ENCODE measurements at places on chromosomes 11 and 22.

DNA sequence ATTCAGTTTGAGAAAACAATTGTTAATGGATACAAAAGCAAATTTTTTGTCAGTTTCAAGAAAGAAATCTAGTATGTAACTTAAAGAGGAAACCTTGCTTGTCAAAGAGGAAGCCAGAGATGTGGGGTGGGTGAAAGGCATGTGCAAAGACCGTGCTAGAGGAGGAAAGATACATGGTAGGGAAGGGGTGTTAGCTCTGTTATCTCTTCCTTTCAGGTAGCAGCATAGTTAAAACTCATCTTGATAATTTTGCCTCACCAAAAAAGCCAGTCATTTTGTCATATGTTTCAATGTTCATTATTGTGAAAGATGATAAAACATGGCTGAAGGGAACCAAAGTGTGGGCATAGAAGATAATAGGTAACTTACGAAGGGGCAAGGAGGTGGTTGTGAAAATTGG, 2.6 kb upstream of the MS4A2 start:
- no peak for DNase-seq

DNA sequence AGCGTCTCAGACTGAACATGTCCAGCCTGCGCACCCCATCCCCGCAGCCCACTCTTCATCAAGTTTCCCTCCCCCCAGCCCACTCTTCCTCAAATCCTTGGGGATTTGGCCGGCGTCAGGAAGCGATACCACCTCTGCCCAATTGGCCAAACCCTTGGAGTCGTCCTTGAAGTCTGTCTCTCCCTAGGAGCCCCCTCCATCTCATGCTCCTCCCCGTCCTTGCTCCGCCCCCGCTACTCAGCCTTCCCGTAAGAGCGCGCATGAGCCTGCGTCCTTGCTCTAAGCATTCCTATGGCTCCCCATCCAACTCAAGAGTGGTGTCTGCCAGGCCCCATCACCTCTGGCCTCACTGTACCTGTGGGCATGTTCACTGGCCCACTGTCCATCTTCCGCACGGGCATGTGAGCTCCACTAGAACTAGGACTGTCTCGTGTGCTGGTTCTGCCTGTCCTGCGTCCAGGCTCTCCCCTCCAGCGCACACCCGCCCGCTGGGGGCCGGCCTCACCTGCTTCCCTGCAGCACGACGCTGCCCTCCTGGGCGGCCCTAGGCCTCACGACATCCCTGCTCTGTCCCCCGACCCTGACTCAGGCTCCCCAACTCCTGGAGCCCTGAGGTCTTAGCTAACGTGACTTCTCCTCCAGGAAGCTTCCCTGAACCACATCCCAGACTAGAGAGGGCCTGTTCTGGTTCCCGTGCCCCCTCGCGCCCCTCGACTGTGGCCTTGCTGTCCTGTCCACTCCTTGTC, 30.5 kb upstream of the TTLL12 start:
- DNase-seq = no peak

GRCh38 chr11:114090225-114090910, 30.9 kb downstream of the ZBTB16 start:
- DNase-seq = no peak

DNA sequence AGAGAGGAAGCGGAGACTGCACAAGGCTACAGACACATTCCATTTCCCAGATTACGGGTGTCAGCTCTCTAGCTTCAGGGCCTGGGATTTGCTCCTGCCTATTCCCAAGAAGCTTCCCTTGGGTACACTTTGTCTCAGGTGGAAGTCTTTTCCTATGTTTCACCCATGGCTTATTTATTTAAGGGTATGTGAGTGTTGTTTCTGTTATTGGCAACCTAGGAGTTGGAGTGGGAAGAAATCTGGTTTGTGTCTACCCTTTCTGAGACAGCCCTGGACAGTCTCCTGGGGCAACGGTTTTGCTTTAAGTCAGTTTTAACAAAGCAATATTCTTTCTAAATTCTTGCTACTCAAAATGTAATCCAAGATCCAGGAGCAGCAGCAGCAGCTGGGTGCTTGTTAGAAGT, 127.0 kb downstream of the MICAL2 start:
- DNase-seq = no peak

- no peak for DNase-seq
Measured at GRCh38 chr11:86491027-86491426, 116.3 kb downstream of the CCDC81 start.

- DNase-seq = peak; percentile 38
Measured at GRCh38 chr11:76371170-76371569, 9.8 kb downstream of the THAP12 start.

DNA sequence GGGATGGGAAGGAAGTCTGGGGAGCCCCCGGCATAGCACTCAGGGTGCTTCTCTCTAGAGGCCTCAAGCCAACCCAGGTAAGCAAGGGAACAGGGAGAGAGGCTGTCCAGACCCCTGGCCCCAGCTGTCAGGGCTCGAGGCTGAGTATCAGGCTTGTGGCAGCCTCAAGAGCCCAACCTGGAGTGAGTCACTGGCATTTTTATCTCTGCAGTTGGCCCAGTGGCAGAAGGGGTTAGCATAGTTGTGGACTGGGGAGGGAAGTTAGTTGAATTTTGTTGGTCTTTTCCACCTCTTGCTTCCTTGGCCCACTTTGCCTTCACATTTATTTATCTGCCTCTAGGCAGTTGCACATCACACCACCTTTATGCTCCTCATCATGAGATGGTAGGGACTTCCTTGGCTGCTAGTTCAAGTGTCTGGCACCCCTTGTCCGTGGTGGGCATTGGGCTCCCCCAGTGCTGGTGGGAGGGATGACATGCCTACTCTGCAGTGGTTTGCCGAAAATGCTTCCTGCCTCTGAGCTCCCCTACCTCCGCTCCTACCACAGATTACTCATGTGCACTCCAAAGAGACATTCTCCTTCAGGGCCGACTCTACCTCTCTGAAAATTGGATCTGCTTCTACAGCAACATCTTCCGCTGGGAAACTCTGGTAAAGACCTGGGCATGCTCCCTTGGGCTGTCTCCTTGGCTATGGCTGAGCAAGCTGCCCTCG, 60.1 kb downstream of the SCN3B start:
- no peak for DNase-seq

DNA sequence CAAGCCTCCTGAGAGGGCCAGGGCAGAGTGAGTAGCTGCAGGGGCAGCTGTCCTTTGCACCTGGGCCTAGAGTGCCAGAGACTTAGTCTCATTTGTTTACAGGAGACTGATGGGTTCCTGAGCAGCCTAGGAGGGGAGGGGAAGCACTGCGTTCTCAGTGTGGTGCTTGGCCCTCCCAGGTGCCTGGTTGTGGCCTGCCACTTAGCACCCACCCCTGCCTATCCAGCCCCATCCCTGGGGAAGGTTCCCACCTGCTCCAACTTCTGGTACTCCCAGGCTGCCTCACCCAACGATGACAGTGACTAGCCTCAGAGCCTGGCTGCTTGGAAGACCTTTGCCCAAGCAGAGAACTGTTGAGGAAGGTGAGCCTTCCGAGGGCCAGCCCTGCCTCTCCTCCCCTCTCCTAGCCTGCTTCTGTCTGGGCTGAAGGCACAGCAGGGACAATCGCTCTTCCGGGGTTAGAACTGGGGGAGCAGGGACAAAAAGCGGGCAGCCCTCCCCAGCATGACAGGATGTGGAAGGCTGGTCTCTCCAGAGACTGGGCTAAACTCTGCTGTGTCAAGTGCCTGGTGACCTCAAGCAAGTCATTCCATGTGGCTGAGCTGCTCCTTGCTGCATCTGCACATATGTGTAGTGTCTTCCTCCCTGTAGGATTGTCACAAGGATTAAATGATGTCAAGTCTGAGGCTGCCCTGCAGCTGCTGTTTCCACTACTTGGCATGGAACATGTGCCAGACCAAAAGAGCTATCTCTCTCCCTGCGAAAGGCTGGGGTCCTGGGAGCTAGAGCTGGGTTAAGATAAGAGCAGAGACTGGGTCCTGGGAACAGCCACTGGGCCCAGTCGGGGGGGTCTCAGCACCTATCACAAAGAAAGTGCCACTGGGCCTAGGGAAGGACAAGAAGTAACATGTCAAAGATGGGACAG, 9.9 kb downstream of the KCNQ1OT1 start:
- no peak for DNase-seq

- DNase-seq = no peak
Measured at GRCh38 chr11:33877038-33877437, 14.8 kb downstream of the LMO2 start.

- peak; percentile 60 for DNase-seq
Measured at GRCh38 chr22:39545386-39546365, 13.1 kb upstream of the RPS19BP1 start.

DNA sequence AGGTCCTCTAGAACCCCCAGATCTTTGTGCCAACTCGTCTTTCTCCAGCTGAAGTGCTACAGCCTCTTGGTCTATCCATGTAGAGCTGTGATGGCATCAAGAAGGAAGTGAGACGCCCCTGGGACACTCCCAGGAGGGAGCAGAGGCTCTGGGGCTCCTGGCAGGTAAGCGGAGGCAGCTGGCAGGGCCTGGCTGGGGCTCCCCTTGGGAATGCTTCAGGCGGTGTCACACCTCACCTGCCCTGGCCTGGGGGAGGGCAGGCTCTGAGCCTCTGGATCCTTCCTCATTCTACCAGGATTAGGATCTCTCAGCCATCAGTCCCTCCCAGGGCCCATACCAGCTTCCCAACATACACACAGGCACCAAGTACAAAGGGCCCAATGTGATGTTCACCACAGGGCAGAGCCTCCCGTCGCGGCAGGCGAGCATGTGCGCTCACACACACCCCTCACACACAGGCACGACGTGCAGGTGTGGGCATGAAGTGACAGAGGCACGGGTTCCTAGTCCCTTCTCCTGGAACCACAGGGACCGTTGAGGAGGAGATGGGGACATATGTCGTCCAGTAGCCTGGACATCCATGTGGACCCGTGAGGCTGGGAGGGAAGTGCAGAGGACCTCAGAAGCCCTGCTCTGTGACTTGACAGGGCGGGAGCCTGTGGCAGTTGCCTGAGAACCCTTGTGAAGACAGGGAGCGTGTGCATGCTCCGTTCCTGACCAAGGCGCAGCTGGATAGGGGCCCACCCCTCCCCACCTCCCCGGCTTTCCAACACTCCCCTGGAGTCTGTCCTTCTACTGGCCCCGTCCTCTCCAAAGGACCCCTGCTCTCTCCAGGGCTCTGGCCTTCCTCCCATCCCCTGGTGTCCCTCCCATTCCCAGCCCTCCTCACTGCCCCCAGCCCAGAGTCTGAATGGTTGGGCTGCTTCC, 32.5 kb downstream of the LMO1 start:
- DNase-seq = no peak

GRCh38 chr11:21636561-21636960, 556.3 kb upstream of the ANO5 start:
- DNase-seq = no peak

DNA sequence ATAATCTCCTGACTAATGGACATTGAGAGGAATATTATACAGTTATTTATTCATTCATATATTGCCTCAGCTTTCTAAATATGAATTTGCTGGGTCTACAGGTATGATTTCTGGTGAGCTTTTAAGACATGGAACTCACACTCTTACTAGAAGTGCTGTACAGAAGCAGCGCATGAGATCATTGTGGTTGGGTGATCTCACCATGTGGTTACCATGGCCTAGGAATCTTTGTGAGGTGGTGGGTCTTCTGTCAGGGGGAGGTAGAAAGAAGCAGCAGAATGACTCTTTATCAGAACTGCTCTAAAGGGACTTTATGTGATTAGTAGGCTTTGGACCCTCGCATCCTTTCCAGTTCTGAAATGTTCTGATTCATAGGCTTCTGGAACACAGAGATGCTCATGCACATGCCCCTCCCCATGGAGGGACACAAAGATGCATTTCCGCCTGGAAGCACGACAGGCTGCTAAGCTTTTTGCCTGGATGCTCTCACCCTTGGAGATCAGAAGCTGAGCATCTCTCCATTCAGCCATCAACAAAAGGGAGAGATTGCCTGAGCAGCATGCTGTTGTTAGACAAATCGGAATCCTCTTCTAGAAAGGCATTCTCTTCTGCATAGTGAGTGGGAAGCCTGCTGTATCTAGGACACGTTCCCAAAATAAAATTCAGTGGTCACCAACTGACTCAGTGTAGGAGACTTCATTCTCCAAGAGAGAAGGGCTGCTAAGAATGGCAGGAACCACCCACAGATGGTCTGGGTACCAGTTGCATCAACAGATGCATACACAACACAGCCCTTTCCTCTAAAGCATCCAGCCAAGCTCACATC, 51.3 kb downstream of the KIRREL3 start:
- no peak for DNase-seq

DNA sequence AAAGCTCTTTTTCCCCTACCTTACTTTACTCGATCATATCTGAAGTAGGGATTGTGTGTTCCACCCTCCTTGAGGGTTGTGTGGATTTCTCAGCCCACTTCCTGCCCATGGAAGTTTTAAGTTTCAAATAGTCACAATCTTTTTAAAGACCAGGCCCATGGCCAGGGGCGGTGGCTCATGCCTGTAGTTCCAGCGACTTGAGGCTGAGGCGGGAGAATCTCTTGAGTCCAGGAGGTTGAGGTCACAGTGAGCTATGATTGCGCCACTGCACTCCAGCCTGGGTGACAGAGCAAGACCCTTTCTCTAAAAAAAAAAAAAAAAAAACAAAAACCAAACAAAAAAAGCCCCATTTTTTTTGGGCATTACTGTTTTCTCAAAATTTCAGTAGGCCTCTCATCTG, 36.3 kb upstream of the LRRC10B start:
- no peak for DNase-seq

- DNase-seq = no peak
Measured at GRCh38 chr11:97454988-97455387, 1065.2 kb downstream of the JRKL start.

GRCh38 chr22:41833369-41834004, 582 bp downstream of the SREBF2 start:
- DNase-seq = peak; percentile 73

- peak; percentile 76 for DNase-seq
Measured at GRCh38 chr11:10490398-10491241, 35.6 kb downstream of the AMPD3 start.

DNA sequence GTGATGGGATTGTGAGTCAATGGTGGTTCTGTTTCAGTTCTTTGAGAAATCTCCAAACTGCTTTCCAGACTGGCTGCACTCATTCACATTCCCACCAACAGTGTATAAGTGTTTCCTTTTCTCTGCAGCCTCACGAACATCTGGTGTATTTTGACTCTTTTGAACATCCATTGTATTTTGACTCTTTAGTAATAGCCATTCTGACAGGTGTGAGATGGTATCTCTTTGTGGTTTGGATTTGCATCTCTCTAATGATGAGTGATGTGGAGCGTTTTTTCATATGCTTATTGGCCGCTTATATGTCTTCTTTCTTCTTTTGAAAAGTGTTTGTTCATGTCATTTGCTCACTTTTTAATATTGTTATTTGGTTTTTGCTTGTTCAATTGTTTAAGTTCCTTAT, 19.4 kb downstream of the NELL1 start:
- DNase-seq = no peak

All from suppressor macrophage (primary cell).